AG20443 (cell line): ENCODE measurements at places on chromosomes 13 and 19.

GRCh38 chr13:42048342-42048683 is at the start of gene DGKH:
DGKH (plus strand) TSS chr13:42048648; CDS start chr13:42048774, 126 bp downstream.
- no peak for DNase-seq

DNA sequence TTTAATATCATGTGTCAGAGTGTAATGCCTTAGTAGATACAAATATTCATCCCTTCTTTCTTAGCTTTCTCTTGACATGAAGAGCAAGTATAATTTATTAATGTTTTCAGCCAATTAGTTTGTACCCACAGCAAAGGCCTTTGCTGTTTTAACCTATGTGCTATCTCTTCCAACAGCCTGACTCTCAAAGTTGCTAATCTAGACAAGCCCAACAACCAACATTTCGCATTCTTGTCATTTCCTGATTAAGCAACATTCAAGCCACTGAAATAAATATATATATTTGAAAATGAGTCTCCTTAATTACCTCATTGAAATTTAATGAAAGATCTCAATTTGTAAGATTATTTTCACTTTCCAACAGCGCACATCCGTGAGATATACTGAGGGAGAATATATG is 18.5 kb downstream of the EPSTI1 start:
- DNase-seq: no peak

GRCh38 chr19:16325641-16326400 is 1.2 kb downstream of the KLF2 start:
- DNase-seq: no peak

- no peak for DNase-seq
Observed at GRCh38 chr13:27081893-27082679, 89.5 kb downstream of the USP12 start.

- no peak for DNase-seq
Observed at GRCh38 chr19:2084993-2085720, 11.0 kb downstream of the MOB3A start.

- DNase-seq: no peak
Observed at GRCh38 chr13:113090415-113090770, 15.2 kb upstream of the F7 start.
